ENCODE measurements at places on chromosomes 6 and 20.

DNA sequence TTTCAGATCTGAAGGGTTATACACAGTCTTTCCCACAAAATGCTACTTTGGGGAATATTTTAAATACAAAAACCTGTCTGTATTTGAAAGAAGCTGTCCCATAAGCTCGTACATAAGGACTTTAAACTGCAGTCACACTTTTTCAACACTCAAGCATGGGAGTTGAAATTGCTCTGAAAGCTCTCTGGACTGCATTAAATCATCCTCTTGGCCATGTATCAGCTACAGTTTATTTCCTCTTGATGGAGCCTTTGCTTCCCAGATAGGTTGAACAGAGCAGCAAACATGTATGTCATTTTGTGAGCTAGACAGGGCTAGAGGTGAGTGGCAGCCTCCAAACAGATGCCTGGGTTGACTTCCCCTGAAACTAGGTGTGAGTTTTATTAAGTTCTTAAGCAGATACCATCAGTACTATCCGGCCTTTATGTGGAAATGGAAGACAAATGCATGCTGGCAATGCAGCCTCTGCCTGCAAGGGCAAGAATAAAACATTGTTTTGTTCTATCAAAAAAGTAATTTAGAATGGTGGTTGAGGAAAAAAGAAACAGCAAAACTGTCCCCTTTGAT, 105.9 kb upstream of the ENPP5 start:
- DNase-seq, result no peak

DNA sequence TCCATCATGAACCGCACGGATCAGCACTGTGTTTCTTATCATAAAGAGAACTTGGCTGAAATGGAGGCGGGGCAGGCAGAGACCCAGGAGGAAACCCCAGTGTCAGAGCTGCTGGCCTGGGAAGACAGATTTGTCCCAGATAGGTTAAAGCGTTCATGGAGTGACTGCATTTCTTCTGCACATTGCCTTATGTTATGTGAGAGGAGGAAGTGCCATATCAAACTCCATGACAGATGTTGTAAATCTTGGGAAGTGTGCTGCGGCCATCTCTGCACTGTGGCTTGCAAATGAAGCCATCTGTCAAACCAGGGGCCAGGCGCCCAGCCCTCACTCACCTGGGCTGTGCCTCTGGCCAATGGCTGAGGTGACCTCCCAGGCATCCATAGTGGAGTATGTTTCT, 163.0 kb downstream of the SLC24A3 start:
- no peak for DNase-seq

GRCh38 chr20:10954908-10955580, 281.2 kb upstream of the JAG1 start:
- DNase-seq, result no peak

GRCh38 chr6:168699631-168700295, 258.8 kb downstream of the SMOC2 start:
- no peak for DNase-seq

DNA sequence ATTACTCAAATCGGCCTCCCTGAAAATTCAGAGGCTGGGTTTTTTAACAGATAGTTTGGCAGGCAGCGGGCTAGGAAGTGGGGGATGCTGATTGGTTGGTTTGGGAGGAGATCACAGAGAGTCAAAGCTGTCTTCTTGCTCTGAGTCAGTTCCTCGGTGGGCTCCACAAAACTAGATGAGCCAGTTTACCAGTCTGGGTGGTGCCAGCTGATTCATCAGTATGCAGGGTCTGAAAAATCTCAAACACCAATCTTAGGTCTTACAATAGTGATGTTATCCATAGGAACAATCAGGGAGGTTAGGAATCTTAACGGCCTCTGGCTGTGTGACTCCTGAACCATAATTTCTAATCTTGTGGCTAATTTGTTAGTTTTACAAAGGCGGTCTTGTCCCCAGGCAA, 190.7 kb downstream of the C6orf118 start:
- no peak for DNase-seq

- DNase-seq, result no peak
Observed at GRCh38 chr6:168540713-168541291, 99.8 kb downstream of the SMOC2 start.

GRCh38 chr20:37316116-37316774, 26.8 kb downstream of the MANBAL start:
- no peak for DNase-seq

GRCh38 chr6:37122861-37123260, 47.1 kb upstream of the PIM1 start:
- no peak for DNase-seq
